ENCODE measurements at places on chromosomes 7 and 10.

GRCh38 chr7:150733482-150734095 is 3.6 kb upstream of the GIMAP5 start:
- no peak for DNase-seq

DNA sequence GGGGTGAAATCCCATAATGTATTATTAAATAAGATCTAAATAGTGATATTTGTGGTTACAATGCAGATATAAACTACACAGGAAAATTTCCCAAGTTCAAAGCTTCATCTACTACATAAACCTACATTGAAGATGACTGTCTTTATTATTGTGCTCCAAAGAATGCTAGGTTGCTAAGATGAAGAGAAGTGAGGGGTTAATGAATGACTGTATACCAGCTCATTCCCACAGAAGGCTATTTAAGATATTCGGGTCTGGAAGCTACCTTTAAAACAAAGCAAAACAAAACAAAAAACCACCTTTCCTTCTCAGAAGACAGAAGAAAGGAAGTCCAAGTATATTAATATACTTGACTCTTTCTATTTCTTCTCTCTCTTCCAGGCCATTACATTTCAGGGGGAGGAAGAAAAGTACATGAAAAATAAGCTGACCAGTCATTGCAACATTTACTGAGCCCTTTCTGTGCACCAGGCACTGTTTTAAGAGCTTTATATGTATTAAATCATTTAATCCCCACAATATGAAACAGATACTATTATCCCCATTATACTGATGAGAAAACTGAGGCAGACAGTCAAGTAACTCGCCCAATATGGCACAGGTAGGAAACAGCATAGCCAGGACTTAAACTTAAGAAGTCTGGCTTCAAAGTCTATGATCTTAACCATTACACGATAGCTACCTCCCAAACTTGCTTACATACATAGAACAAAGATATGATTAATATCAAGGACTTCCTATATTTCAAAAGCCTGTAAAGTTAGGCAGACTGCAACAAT is 48.1 kb downstream of the TNPO3 start:
- no peak for DNase-seq

GRCh38 chr7:13748998-13749397 is 240.5 kb downstream of the ETV1 start:
- no peak for DNase-seq

DNA sequence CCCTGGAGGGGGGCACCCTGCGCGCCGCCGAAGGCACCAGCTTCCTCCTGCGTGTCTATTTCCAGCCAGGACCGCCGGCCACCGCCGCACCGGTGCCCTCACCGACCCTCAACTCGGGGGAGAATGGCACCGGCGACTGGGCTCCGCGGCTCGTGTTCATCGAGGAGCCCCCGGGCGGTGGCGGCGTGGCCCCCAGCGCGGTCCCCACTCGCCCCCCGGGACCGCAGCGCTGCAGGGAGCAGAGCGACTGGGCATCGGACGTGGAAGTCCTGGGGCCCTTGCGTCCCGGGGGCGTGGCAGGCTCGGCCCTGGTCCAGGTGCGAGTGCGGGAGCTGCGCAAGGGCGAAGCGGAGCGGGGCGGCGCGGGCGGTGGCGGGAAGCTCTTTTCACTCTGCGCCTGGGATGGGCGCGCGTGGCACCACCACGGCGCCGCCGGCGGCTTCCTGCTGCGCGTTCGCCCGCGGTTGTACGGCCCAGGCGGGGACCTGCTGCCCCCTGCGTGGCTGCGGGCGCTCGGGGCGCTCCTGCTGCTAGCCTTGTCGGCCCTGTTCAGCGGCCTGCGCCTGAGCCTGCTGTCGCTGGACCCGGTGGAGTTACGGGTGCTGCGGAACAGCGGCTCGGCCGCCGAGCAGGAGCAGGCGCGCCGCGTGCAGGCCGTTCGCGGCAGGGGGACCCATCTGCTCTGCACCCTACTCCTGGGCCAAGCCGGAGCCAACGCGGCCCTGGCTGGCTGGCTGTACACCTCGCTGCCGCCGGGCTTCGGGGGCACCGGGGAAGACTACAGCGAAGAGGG is 594 bp downstream of the CNNM1 start:
- DNase-seq, result no peak

Data from NCI-H2107 (cell line).